ENCODE measurements at places on chromosomes 16 and 17. TPM values are rescaled to one million over a fixed set of nuclear protein-coding genes. Genes with fewer than 3 reads are reported as not detected.

The CISD3 gene
- polyA plus RNA-seq = 46.2 TPM

The CDH8 gene
- not detected for polyA plus RNA-seq

- no peak for DNase-seq
- H3K27me3 ChIP-seq = no peaks in the 10 kb centered on the region
- H3K4me1 ChIP-seq = no peaks in the 10 kb centered on the region
- no peak overlapping the region for H3K27ac ChIP-seq
- peaks cover 8% of the 10 kb centered on the region for H3K36me3 ChIP-seq
Measured at GRCh38 chr17:5355421-5356129, 63.9 kb downstream of the NUP88 start.

DNA sequence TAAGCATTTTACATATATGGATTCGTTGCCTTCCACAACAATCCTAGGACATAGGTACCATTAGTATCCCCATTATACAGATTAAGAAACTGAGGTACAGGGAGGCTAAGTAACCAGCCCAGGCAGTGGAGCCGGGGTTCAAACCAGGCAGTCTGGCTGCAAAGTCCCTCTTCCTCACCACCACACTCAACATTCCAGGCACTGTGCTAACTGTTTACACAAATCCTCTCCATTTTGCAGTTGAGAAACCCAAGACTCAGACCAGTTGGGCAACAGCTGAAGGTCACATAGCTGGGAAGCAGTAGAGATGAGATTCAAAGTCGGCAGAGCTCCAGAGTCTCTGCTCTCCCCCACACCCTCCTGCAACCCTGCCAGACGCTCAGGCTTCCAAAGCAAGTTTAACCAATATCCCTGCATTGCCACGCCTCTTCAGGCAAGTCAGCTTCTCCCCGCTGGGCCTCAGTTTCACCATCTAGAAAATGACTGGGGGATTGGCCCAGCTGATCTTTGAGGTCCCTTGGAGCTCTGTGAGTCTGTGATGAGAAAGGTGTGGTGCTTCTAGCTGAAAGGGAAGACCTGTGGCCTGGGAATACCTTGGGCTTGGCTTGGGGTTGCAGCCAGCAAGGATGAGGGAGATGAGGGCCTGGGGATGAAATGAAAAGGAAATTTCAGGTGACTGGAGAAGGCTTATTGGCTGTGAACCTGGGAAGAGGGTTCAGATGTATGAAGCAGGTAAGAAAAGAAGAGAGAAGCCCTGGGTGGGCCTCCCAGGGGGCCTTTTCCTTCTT, 14.0 kb downstream of the CCR7 start:
- peak overlapping the region; percentile 95 for H3K27ac ChIP-seq
- peaks cover 99% of the 10 kb centered on the region for H3K4me1 ChIP-seq
- peak overlapping the region; percentile 91 for H3K4me3 ChIP-seq
- no peaks in the 10 kb centered on the region for H3K27me3 ChIP-seq
- peaks cover 15% of the 10 kb centered on the region for H3K36me3 ChIP-seq

DNA sequence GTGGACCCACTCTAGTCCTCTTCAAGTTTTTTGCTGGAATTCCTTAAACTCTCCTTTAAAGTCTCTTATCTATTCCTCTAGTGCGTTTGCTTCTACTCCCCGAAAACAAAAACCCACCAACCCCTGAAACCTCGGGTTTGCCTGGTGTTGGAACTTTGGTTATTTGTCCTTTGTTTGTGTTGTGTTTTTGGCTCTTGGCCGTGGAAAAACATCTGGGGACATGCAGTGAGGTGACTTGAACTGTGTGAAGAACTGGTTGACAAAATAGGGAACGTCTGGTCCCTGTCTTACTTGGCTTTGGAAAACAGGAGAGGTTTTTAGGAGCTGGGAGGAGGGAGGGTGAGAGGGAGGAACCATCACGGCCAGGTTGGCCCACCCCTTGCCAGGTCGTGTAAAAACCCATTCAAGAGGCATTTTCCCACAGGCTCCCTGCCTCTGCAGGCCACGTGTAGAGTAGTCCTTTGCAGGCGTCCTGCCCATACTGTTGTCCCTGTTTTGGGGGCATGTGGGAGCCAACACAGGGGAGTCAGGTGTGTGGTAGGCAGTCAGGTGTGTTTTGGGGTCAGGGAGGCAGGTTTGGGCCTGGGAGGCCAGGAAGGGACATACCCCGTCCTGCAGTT, 169.3 kb downstream of the RAB11FIP4 start:
- H3K27ac ChIP-seq = no peak overlapping the region
- H3K27me3 ChIP-seq = peaks cover 15% of the 10 kb centered on the region
- H3K4me1 ChIP-seq = peaks cover 25% of the 10 kb centered on the region
- H3K36me3 ChIP-seq = no peaks in the 10 kb centered on the region

Measured in naive thymus-derived CD8-positive, alpha-beta T cell (primary cell).